Activated CD4-positive, CD25-positive, alpha-beta regulatory T cell (primary cell): ENCODE measurements at places on chromosomes 2 and 18.

GRCh38 chr2:149617476-149617875 lies 29.9 kb upstream of the MMADHC start:
- no peak for DNase-seq

DNA sequence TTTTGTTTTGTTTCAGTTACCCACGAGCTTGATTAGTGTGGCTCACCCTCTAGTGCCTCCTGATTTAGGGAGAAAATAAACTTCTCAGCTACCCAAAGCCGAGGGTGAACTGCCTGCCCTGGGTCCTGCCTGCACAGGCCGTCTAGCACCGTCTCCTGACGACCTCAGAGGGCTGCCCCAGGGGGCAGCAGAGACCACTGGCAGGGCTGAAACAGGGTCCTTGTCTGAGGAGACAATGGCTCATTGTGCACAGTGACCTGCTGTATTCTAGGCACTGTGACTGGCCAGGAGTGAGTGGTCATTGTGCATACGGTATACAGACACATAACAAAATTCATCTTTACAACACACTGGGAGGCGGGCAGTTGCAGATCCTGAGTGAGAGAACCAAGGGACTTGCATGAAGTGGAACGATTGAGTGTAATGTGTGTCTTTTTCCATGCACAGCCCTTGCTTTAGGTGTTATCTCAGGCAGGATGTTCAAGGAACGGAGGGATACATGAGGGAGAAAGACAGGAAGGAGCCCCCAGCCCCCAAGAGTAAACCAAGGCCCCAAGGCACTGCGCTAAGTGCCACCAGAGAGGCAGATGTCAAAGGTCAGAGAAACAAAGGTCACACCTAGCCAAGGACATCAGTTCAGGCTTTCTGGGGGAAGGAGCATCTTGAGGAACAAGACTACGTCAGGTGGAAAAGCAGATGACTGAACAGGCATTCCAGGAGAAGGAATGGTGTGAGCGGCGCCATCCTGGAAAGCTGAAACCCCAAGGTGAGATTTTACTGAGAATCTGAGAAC lies 421.3 kb downstream of the LPIN1 start:
- DNase-seq, result no peak

- DNase-seq, result no peak
These were observed 61.5 kb downstream of the AGAP1 start for GRCh38 chr2:235555371-235555770.

DNA sequence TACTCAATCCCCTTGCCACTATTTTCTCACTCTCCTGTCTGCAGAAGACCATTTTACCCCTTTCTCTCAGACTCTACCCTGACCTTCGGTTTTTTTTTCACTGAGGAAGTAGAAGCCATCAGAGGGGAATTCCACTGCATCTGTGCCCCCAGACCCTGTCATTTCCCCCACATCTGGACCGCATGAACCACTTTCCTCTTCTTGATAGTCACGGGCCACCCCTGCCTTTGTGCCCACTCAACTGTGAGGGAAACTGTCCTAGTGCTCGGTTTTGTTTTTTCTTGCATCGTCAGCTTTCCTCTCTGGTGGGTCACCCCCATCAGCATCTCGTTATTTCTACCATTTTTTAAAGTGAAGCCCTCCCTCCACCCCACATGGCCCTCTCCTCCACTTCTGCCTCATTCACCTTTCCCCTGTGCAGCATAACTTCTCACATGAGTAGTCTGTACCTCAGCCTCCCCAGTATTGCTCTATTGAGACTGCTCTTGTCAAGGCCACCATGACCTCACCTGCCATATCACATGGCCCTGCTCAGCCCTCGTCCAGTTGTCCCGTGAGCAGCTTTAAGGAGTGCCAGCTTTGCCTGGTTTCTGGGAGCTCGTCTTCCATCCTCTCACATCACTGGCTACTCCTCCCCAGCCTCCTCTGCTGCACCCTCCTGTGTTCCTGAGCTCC lies 32.4 kb downstream of the TMEM87B start:
- DNase-seq, result no peak

DNA sequence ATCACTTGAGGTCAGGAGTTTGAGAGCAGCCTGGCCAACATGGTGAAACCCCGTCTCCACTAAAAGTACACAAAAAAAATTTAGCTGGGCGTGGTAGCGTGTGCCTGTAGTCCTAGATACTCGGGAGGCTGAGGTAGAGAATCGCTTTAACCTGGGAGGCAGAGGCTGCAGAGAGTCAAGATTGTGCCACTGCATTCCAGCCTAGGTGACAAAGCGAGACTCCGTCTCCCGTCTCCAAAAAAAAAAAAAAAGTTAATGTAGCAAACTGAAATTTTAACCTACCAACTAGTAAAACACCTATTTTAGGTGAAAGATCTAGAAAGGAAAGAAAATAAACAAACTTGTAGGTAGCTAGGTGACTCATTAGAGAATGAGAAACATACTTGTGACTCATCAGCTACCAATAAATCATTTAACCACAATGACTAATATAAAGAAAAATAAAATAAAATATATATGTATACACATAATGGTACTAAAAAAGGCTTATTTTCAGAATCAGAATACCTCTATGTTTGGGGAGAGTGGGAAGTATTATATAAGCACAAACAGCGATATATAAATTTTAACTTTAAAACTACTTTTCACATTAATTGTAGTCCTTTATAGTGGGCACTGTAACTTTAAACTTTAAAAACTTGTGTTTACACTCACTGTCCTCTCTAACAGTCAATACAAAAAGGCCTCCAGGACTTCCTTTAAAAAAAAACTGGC lies 36.6 kb downstream of the DARS1 start:
- DNase-seq, result no peak

DNA sequence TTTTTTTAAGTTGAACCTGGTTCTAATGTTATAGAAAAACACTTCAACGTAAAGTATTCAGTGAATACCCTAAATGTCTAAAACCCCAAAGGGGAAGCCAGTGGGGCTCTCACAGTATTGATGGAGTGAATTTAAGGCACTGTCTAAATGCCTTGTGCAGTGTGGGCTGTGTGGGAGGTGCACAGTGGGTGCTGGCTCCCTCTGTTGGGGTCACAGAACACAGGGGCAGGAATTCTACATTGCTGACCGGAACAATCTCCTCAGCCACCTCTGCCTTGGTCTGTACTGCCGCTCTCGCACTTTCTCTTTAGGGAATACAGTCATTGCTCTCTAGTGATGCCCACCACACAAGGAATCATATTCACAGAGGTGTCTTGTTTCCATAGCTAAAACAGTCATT lies 45.4 kb downstream of the SPRED2 start:
- no peak for DNase-seq

DNA sequence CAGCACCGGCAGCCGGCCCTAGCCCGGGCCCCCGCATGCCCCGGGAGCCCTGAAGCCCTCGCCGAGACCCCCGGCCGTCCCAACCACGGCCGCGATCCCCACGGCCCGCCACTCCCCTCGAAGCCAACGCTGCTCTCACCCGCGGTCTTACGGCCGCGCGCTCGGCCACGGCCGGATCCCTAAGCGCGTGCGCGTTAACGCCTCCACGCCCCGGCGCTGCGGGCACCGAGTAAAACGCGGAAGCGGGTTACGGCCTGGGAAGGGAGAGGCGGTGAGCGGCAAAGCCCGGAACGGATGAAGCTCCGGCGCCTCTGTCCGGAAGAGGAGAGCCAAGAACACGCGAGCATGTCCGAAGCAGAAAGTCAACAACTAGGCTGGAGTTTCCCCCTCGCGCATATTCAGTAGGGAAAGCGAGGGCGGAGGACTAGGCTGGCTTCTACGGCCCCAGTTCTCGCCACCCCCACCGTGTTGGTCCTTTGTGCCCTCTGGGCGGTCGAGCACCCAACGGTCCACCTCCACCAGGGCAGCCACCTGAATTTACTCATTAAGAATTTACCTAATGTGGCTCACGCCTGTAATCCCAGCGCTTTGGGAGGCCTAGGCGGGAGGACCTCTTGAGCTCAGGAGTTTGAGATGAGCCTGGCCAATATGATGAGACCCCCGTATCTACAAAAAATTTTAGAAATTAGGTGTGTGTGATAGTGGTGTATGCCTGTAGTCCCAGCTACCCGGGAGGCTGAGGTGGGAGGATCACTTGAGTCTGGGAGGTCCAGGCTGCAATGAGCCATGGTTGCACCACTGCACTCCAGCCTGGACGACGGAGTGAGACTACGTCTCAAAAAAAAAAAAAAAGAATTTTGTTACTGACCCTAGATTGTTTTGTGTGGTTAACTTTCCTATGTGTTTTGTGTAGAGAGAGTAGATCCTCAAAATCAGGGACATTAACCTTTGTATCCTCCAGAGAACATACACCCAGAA lies at the start of gene KANSL3:
KANSL3 (minus strand) TSS at position 169 of the 978 bp plus-strand sequence. CDS start 1,177 bp downstream, outside the sequence.
- DNase-seq, result peak; percentile 80

- DNase-seq, result no peak
These were observed 60.9 kb downstream of the LDLRAD4 start for GRCh38 chr18:13279181-13280069.

DNA sequence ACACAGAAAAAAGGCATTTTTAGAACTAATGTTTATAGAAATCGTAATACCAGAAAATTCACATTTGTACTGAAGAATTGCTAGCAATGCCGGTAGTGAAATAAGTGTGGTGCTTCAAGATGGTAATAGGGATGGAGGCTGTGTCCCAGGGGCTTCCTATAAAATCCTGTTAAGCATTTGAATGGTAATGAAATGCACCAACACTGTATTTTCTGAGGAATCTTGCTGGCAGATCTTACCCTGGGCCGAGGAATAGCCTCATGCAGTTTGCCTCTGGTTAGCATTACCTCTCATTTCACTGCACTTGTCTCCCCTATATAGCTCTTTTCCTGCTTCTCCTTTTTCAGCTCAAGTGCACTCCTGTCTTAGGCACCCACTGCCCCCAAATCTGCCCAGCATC lies 501.6 kb upstream of the NRP2 start:
- DNase-seq, result no peak

GRCh38 chr2:208086029-208086428 lies 38.3 kb downstream of the CRYGD start:
- DNase-seq, result no peak

DNA sequence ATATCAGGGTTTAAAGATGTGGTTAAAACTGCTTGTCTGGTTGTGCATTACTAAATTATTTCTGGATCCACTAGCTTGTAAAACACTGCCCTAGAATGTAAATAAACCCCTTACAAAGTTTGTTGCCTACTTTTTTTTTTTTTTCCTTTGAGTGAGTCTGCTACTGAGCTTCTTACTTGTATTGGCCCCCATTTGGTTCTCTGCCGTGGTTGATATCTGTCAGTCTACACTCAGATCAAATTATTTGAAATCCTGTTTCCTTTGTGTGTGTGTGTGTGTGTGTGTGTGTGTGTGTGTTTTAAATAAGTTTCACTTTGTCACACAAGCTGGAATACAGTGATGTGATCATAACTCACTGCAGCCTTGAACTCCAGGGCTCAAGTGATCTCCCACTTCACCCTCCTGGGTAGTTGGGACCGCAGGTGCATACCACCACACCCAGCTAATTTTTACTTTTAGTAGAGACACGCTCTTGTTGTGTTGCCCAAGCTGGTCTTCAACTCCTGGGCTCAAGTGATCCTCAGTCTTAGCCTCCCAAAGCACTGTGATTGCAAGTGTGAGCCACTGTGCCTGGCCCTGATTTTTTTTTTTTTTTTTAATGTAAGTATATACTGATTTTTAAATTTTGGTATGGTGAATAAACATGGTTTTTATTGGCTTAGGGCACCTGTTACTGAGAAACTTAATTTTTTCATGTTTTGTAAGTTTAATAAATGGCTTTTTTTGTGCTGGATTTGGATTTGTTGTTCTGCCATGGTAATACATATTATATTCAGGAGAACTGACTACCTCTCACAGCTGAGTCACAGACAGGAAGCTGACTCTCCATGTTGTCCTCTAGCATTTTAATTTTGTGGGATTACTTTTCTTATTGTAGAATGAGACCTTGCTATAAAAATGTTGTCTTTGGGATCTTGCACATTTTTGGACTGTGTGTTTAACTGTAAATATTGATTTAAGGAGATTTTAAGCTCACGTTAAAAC lies 48.5 kb downstream of the MAP4K4 start:
- DNase-seq, result no peak

GRCh38 chr2:232571026-232571474 lies 20.6 kb downstream of the EIF4E2 start:
- no peak for DNase-seq

DNA sequence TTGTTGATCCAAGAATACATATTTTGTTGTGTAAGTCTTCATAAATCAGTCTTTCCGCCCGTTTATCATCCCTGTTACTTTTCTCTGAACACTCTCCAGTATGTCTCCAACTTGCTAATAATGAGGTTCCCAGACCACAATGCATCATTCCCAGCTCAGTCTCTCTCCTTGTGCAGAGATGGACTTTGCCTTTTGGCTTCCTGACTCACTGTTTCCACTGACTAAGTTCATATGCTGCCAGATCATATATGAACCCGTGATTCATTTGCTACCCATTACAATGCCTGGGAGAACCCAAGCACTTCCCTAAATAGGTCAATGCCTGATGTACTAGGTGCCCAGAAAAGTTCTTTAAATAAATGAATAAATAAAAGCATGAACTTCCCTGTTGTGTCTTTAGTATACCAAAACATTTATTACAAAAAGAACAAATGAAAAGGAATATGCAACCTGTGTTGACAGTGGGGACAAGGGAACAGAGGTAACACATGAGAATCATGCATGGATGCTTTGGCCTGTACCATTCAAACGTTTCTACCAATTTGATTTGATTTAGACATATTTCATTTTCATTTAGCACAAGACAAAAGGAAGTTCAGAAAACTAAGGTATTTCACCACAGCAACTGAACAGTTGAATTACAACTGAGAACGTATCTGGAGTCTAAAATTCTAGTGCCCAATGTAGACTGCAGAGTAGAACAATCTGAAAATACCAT lies 215.4 kb upstream of the HNRNPA3 start:
- no peak for DNase-seq

- no peak for DNase-seq
These were observed 124.8 kb downstream of the NUP35 start for GRCh38 chr2:183248866-183249567.

DNA sequence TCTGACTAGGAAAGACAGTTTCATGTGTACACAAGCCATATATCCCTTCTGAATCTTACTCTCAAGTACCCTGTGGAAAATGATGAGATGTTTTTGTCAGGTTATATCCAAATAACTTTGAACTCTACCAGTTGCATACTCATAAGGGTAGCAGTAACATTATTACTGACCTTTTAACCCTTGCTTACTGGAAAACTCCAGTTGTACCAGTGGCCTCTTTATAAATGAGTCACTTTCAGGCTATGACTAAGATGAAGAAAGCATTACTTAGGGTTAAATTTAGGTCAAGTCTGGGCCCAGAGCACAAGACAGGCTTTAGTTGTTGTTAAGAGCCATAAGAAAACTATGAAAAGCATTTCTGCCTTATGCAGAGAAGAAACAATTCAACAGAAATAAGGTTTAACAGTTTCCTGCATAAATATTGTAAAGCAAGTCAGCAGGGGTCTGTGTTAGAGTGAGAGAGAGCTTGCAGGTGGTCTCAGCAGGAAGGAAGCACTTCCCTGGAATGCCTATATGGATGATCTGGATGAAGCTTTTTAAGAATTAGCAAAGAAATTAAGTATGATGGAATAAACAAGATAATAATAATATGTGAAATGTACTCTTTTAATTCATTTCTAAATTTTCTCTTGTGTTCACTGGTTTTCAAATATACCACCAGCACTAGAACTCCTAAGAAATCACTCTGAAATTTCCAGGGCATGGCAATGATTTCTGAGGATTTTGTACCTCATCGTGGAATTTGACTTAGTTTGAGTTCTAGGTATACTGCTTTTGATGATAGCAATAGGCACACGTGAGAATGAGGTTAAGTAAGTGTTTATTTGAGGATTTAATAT lies 126.6 kb downstream of the UBE2E3 start:
- no peak for DNase-seq
